ENCODE measurements at places on chromosomes 4 and X.

GRCh38 chr4:141447761-141448160 lies 188.6 kb upstream of the IL15 start:
- DNase-seq: no peak

- no peak for DNase-seq
Measured at GRCh38 chrX:123081776-123082175, 102.3 kb upstream of the GRIA3 start.

DNA sequence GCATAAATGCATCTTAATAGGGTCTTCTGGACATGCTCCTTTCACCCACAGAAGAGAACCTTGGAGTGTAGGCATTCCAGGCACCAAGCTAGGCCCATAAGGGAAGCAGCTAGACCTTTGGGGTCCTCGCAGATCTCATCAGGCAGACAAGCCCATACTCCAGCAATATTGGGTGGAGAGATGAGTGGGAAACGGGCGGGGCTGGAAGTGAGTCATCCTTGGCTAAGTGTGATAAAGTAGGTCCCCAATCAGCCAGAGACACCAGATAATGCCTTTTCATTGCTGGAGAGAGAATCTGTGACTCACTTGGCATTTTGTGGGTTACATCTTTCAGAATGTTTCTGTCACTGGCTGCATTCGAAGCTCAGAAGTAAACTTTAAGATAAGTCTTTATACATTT lies 133.3 kb upstream of the MBNL3 start:
- DNase-seq: no peak

- no peak for DNase-seq
Measured at GRCh38 chr4:38820329-38821061, 15.9 kb upstream of the TLR1 start.

GRCh38 chr4:8191136-8191747 lies 7.8 kb upstream of the SH3TC1 start:
- DNase-seq: no peak

DNA sequence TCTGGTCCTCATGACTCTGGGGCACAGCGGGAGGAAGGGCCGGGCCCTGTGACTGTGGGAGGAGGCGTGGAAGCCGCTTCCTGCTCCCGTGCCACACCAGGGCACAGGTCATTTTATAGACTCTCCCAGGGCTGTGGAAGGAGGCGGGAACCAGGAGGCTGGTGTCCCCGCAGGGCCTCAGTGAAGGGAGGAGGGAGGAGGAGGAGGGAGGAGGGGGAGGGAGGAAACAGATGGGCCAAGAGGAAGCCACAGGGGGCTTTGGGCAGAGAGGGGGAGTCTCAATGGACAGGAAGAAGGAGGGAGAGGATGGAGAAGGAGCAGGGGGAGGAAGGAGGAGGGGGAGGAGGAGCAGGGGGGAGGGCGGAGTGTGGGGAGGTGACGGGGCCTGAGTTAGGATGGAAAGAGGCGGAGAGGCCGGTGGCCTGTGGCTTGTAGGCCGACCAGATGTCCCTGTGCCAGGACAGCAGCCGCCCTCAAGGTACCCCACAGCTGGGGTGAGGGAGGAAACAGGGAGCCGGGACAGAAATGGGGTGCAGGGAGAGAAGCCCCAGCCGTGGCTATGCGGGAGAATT lies 6.2 kb upstream of the PLCXD1 start:
- DNase-seq: no peak

DNA sequence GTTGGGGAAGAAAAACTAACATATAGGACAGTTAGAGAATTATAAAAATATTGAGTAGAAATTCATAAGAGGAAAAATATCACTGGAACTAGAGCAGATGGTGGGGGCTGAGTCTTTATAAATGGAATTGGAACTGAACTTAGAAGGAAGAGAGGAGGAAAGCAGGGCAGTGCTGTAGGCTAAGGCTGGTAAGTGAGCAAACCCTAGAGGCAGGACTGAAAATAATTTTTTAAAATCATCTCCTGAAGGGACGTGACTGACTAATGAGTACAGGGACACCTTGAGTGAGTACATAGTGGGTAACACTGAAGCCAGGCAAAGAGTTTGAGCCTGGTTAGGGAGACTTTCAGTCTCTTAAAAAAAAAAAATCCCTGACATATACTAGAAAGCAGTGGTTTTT lies 63.3 kb downstream of the GALNT7 start:
- no peak for DNase-seq

- no peak for DNase-seq
Measured at GRCh38 chr4:10879411-10880110, 195.0 kb upstream of the CLNK start.

- DNase-seq: no peak
Measured at GRCh38 chrX:13428053-13428786, 108.4 kb upstream of the ATXN3L start.

GRCh38 chrX:63740382-63740781 lies 44.6 kb downstream of the ARHGEF9 start:
- DNase-seq: no peak

- no peak for DNase-seq
Measured at GRCh38 chr4:156336511-156336910, 382.8 kb upstream of the CTSO start.

DNA sequence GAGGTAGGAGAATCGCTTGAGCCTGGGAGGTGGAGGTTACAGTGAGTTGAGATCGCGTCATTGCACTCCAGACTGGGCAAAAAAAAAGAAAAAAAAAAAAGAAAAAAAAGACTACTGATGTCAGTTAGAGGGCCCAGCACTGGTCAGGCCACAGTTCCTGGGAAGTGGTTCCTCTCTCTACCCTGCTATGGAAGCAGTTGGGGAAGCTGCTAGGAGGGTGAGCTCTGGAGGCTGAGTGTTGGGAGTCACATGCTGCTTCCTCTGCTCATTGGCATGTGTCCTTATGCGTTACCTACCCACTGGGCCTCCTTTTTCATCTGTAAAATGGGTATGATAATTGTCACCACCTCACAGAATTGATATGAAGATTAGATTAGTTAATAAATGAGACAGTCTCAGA lies 50.7 kb downstream of the SEPSECS start:
- no peak for DNase-seq

DNA sequence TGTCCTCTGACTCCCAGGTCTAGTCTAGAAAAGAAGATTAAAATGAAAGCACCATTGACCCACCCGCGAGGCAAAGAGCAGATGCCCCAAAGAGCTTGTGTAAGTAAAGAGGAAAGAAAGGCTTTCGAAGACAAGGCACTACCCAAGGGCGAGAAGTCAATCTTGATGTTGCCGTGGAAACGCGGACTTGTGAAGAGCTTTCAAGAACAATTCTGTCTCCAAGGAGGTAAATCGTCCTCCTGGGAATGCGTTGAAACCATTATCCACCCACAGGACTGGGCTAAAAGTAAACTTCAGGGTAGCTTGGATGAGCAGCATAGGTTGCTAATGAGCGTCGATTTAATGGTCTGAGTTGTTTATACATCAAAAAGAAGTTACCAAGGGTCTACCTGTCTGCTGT lies 189.3 kb downstream of the DHRSX start:
- no peak for DNase-seq

- DNase-seq: no peak
Measured at GRCh38 chr4:88054901-88055300, 47.5 kb downstream of the PKD2 start.

- DNase-seq: no peak
Measured at GRCh38 chr4:155025762-155026457, 182.5 kb upstream of the NPY2R start.

- no peak for DNase-seq
Measured at GRCh38 chr4:7684294-7684693, 249.6 kb upstream of the PSAPL1 start.

DNA sequence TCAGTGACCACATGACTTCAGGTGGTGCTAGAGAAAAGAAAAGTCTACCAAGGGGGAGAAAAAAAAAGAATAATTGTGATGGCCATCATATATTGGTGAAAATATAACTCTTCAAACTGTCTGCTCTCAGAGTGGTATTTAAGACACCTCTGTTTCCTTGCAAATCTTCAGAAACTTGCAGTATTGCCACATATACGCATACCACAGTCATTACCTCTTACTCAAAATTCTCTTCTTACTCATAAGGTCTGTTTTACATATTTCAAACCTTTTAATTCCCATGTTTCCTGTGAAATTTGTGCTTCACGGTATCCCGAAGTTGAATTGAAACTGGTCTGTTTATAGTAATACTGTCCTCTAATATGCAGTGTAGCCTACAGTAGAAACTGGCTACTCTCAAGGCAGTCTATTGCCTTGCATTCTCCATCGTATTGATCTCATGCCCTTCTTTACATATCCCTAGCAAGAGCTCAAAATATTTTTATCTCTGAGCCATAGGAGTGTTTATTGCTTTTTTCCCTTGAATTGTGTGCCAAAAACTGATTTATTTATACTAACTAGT lies 34.7 kb upstream of the LHFPL1 start:
- no peak for DNase-seq

- DNase-seq: no peak
Measured at GRCh38 chr4:101689220-101689619, 101.3 kb upstream of the BANK1 start.

GRCh38 chr4:62053974-62054373 lies 853.8 kb downstream of the ADGRL3 start:
- DNase-seq: no peak

DNA sequence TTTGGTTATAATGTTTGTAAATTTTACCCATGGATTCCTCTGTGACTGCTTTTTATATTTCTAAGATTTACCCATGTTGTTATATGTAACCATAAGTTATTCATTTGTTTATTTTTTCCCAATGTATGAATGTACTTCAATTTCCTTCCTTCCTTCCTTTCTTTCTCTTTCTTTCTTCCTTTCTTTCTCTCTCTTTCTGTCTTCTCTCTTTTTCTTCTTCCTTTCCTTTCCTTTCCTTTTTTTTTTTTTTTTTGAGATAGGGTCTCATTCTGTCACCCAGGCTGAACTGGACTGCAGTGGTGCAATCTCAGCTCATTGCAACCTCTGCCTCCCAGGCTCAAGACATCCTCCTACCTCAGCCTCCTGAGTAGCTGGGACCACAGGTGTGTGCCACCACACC lies 55.6 kb downstream of the ALPK1 start:
- no peak for DNase-seq

DNA sequence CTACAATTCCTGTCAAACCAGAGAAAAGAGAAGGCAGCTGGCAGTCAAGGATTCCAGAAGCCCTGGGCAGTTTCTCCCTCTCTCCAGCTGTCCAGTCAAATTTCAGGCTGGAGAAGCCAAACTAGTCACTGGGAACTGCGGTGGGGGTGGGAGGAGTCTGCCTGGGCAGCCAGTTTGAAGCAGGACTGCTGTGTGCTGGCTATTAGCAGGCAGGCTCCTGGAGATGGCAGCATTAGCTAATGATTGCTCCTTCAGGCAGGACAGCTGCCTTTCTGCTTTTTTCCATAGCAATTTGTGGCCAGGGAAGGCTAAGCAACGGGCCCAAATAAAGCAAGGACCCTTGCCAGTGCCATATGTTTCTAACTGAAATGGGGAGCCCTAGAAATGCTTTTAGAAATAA lies 44.7 kb upstream of the FGF13 start:
- no peak for DNase-seq

DNA sequence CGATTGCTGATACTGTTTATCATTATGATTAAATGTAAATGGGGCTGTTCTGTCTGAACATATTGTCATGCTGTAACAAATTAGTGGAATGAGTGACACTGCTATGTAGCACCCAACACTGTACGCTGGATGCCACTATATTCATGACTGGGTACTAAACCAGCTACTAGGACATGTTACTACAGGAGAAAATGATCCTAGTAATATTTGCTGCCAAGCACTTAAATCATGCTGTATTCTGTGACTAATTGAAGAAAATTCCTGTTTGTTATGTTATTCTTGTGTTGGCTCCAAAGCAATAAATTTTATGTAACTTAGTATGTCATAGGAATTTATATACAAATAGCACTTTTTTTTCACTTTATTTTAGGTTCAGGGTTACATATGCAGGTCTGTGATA lies 804.2 kb downstream of the CENPC start:
- DNase-seq: no peak

DNA sequence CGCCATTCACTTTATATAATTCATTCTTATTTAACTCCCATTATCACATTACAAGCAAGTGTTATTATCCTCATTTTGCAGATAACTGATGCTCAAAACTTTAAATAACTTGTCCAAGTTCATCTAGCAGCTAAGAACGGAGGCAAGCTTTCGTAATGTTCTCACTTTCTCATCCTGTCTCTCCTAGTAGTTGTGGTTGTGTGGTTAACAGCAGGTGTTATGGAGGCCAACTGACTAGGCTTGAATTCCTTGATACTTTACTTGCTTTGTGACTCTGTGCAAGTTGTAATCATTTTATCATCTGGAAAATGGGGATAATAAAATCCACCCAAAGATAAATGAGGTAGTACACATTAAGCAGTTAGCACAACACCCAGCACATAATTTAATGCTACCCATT lies 109.9 kb upstream of the PTPN13 start:
- no peak for DNase-seq

- DNase-seq: no peak
Measured at GRCh38 chrX:14934423-14934822, 61.2 kb downstream of the MOSPD2 start.

- no peak for DNase-seq
Measured at GRCh38 chrX:68827256-68827655, 1.6 kb upstream of the EFNB1 start.

DNA sequence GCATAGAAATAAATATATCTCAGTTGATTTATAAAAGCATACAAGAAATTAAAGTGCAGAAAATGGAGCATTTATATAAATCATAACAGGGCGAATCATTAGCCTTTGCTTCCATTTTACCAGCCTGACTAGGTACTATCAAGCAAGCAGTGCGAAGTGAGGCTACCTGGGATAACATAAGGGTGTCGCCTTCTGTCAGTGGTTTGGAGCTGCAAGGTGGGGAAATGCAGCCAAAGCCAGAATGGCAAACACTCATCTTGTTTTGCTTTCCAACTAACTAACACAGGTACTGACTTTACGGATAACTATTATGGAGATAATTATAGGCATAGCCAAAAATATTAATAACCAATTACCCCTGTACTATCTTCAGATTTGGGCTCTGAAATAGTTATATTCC lies 1459.8 kb downstream of the RAPGEF2 start:
- DNase-seq: no peak

- no peak for DNase-seq
Measured at GRCh38 chr4:165439981-165440380, 61.2 kb downstream of the CPE start.

- DNase-seq: no peak
Measured at GRCh38 chr4:4831266-4831665, 28.2 kb upstream of the MSX1 start.

DNA sequence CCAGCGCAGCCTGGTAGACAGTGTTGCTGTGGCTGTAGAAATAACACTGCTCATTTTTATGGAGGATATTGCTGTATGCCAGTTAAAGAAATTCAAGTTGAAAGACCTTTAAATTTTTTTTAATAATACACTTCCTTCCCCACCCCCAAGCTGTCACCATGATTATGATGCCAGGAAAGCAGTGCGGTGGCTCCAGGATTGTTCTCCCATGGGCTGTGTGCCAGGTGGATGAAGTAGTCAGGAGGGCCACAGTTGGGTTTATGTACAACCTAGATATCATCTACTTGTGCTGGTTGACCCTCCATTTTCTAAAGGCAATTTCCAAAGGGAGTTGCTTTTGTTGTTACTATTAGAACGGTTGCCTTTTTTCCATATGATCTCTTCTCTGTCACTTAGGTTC lies 136.6 kb downstream of the AFF1 start:
- DNase-seq: no peak

GRCh38 chr4:138925495-138925894 lies 90.1 kb upstream of the NOCT start:
- DNase-seq: no peak
